Right ventricle myocardium superior (tissue), 1 donor: ENCODE measurements at places on chromosomes 11 and 22.
A peak's percentile ranks its signal among the peaks of the same experiment; 100 is the strongest.

GRCh38 chr11:62911137-62912130 is 9.7 kb downstream of the CHRM1 start:
- DNase-seq, result no peak

GRCh38 chr11:26947379-26947844 is 46.5 kb upstream of the FIBIN start:
- DNase-seq, result peak; percentile 40

- DNase-seq, result no peak
Measured at GRCh38 chr11:111359223-111360149, 19.6 kb downstream of the POU2AF1 start.

DNA sequence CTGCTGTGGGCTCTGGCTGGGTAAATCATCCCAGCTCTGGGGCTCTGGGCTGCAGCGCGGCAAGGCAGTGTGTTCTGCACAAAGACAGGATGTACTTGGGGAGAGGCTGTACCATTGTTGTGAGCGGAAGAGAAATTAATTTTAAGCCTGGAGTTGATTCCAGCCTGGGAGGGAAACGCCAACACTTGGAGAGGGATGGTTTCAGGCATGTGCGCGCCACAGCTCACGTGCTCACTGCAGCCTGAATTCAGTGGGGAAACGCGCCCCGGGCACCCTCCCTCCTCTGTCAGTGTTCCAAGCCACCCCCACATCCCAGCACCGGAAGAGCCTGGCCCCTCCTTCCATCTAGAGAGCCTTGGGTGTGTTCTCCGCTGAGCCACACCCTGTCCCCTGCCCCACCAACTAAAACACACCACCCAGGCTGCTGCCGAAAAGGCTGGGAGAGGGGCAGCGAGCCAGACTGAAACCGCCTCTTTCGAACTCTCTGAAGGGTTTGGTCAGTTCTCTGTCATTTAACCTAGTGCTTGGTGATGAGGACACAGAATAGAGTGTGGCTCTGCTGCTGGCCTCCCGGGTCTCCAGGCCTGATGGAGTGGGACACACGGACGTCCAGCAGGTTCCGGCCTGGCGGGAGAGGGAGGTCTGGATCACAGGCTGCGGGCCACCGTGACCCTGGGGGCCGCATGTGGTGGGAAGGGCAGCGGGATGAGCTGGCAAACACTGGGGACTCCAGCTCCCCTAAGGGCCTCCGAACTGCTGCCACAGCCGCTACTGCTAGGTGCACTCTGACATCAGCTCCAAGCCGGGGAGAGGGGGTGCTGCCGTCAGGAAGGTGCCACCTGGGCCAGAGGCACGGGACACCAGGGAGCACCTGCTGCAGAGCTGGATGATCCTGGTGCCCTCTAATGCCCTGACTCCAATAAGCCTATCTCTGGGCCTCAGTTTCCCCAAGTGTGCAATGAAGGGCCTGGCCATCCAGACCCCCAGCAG is 230.8 kb downstream of the CTTN start:
- DNase-seq, result peak; percentile 65

DNA sequence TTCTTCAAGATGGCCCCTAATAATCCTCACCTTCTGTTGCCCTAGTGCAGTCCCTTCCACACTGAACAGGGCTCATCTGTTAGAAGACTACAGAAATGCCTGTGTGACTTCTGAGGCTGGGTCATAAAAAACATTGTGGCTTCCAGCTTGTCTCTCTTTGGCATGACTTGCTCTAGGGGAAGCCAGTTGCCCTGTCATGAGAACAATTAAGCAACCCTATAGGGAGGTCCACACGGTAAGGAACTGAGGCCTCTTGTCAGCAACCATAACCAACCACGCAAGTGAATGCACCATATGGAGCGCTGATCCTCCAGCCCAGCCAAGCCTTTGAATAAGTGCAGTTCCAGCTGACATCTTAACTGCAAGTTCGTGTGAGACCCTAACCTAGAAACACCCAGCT is 2.6 kb downstream of the LIPT2 start:
- no peak for DNase-seq

- peak; percentile 83 for DNase-seq
Measured at GRCh38 chr11:72584293-72584938, 89.8 kb downstream of the PDE2A start.

- DNase-seq, result peak; percentile 61
Measured at GRCh38 chr11:60377401-60378136, 763 bp upstream of the MS4A7 start.

DNA sequence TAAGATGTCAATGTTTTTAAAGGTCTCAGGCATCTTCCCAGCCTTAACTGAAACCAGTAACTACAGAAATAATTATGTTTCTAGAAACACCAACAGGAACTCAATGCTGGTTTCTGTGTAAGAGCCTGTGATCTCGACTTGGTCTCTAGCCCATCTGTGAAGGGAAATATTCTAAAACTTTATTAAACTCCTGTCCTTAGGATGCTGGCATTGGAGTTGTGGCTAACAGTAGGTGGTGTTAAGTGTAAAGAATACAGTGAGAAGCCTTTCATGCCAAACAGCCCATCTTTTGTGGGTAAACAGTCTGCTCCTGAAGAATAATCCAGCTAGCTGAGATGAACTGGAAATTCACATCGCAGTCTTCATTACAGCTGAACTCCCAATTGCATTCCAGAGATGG is 133.2 kb downstream of the ADAMTS15 start:
- DNase-seq, result no peak

DNA sequence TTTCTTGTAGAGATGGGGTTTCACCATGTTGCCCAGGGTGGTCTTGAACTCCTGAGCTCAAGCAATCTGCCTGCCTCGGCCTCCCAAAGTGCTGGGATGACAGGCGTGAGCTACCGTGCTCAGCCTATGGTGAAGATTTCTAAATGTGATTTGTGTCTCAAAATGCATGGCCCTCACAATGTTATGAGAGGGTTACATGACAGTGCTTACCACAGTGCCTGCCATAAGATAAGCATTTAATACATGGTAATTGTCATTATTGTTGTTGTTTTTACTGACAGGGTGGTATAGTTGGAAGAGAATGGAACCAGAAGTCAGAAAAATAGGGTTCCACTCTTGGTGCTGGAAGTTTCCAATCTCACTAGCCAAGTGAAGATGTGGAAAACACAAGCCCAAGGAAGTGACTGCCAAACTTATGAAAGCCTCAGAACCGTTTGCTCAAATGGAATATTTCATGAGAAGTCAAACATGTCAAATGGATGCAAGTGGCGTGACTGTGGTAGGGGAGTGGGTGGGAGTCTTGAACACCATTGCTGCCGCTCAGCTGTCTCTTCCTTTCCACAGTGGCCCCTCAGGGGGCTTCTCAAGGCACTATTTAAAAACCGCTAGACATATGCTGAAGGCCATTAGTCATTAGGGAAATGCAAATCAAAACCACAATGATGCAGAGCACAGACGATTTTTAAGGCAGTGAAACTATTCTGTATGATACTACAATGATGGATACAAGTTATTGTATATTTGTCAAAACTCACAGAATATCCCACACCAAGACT is 29.1 kb upstream of the LMO2 start:
- DNase-seq, result no peak

GRCh38 chr22:49449377-49449776 is 378.3 kb downstream of the BRD1 start:
- DNase-seq, result no peak

- peak; percentile 92 for DNase-seq
Measured at GRCh38 chr11:111911563-111912401, at the start of gene CRYAB. Gene CRYAB, minus strand, starts transcription at chr11:111911770. Its CDS starts 46 bp downstream, at chr11:111911724.

- no peak for DNase-seq
Measured at GRCh38 chr22:22997988-22998387, 72.3 kb upstream of the GNAZ start.

GRCh38 chr11:56750190-56750589 is 1.7 kb upstream of the OR9G4 start:
- no peak for DNase-seq

DNA sequence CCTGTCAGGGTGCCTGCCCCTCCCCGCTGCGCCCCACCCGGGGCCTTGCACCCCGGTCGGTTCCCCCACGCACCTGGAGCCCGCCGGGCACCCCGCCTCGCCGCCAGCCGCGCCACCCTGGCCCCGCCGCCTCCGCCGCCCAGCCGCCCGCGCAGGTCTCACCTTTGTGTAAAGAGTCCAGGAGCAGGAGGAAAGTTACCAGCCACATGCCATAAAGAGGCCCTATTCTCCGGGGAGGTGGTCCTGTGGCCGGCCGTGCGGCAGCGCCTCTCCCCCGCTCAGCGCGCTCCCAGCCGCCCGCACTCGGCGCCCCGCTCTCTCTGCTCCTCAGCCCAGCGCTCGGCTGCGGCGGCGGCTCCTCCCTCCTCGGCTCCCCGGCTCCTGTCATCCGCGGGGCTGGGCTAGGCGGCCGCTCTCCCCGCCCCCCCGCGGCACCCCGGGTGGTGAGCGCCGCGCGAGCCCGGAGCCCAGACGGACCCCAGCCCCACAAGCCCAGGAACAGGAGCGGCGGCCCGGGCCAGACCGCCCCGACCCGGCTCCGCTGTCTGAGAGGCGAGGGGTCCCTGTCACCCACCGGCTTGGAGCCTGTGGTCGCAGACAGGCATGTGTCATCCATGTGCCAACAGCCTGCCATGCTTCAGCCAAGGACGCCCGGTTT is at the start of gene DSCAML1:
Gene DSCAML1 (minus strand): TSS at position 345 of the 658 bp plus-strand sequence. CDS start 137 bp downstream, at position 208.
- peak; percentile 57 for DNase-seq

DNA sequence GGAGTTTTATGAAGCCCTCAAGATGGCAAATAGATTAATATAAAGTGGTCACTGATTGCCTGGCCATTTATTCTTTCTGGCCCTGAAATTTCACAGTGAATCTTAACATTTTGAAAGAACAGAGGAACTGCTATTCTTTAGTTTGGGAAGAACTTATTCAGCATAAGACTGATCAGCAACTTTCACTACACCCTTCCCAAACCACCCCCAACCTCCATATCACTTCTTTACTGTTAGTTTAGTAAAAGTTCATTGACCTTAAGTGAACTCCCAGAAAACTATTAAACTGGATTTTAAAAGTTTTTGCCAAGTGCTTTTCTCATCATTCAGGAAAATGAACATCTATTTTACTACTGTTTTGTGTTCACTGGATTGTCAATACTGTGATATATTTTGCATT is 77.4 kb downstream of the NARS2 start:
- DNase-seq, result no peak
